ENCODE measurements at places on chromosomes 13 and 19.

DNA sequence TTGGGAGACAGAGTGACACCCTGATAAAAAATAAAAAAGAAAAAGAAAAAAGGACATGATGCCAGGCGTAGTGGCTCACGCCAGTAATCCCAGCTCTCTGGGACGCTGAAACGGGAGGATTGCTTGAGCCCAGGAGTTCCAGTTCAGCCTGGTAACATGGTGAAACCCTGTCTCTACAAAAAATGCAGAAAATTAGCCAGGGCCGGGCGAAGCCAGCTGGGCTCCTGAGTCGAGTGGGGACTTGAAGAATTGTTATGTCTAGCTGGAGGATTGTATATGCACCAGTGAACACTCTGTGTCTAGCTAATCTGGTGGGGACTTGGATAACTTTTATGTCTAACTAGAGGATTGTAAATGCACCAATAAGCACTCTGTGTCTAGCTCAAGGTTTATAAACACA, 32.3 kb downstream of the TMPRSS9 start:
- DNase-seq: no peak

DNA sequence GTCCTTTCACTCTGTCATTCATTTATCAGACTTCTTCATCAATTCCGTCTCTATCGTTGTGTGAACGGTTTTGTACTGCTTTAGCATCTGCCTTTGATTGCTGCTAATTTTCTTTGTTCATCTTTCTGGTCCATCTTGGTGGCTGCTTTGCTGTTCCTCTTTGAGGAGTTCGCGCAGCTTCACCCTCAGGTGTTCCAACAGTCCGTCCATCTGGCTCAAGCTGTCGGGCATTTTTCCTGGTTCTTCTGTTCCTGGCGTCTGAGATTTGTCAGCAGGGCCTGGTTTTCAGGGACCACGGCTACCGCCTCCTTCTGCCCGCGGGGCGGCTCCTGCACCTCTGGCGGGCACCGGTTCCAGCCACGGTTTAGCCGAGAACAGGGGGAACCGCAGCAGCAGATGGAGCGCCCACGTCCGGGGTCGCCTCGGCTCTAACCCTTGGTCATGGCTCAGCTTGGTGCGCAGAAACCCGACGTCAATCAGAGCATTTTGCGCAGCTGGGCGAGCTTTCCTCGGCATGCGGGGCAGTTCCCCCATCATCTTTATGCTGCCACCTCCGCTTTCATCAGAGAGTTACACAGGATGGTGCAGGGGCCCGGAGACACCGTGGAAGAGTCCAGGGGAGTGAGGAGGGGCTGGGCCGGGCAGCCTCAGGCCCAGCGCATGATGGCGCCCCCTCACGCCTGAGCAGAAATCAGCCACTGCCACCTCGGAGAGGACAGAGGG, 89.5 kb downstream of the ZNF100 start:
- no peak for DNase-seq

DNA sequence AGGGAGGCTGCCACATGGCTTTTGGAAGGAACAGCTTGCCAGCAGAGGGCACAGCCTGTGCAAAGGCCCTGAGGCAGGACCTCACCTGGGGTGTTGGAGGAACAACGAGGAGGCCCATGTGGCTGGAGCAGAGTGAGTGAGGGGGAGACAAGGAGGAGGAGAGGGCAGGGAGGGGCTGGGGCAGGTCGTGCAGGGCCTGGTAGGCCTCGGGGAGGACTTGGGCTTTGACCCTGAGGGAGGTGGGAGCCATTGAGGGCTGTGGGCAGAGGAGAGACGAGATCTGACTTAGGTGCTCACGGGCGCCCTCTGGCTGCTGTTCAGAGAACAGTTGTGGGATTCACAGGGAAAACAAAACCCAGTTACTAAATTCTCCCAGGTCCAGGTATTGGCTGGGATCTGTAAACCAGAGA, 25.2 kb downstream of the ZNRF4 start:
- DNase-seq: no peak

DNA sequence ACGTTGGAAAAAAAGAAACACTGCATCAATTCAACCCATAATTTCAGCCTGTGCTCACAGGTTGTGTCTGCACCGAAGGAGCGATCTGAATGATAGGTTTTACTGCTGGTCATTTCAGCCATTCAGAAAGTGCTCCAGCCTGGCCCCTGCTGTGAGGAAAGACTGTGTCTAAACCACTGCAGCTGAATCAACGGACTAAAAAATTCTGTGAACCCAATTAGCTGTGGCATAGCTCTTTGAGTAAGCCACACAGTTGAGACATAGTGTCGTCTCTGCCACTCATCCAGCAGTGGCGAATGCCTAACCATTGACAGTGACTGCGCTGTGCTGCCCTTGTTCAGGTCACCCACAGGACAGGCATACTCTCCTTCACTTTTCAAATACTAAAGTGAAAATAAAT, 179.8 kb downstream of the COG6 start:
- no peak for DNase-seq

DNA sequence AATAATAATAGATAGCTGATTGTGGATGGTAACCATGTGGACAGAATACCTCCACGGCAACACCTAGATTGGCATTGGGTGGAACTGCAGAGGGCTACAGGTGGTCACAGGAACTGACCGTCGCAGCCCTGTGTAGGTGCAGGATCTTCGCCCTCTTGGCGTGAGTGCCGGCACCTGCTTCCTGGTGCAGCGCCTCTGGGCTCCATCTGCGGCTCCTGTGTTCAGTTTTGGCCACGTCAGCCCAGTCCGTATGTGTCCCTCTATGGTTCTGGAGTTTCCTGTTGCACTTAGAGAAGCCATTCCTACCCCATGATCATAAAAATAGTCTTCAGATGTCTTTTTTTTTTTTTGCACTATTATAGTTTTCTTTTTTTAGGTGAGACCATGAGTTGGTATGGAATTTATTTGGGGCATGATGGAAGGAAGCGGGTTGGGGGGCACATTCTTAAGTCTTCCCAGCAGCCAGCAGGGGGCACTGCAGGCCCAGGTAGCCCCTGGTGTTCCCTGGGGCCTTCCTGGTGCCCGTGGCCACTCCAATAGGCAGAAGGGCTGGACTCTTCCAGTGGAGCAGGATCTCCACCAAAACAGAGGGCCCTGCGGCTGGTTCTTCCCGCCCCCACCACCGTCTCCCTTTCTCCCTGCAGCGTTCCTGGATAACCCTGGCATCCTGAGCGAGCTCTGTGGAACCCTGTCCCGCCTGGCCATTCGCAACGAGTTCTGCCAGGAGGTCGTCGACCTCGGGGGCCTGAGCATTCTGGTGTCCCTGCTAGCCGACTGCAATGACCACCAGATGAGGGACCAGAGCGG, 10.1 kb upstream of the SLC25A42 start:
- no peak for DNase-seq

DNA sequence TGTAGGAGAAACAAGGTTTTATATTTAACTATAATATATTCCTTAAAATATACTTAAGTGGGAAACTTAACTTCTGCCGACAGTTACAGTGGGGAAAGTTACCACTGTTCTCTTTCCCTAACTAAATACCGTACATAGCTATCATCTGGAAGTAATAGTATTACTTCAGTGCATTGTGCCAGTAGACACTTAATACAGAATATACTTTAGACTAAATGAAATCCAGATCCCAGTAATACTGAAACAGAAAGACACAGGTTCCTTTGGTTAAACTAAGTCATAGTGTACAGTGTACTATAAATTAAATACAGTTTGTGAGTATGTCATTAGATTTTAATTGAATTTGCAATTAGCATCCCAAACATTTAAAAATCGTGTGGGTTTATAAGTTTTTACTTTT, 107.5 kb downstream of the PCCA start:
- no peak for DNase-seq

- DNase-seq: no peak
These were observed 33.8 kb upstream of the SACS start for GRCh38 chr13:23467048-23467931.

DNA sequence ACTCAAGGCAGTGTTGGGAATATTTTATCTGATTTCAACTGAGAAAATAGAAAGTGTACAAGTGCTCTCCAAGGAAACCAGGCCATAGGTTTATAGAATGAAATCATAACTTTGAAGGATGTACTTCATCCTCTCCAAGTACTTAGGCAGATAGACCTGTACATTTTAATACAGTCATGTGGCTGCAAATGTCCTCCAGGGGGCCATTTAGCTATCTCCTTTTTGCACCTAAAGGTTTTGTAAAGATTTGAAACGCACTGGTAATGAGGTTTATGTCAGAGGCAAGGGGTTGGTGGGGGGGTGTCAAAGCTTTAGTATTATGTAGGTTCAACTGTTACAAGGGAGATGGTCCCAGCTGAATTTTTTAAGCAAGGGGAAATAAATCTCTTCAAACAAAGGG, 364.4 kb downstream of the DCT start:
- DNase-seq: no peak

DNA sequence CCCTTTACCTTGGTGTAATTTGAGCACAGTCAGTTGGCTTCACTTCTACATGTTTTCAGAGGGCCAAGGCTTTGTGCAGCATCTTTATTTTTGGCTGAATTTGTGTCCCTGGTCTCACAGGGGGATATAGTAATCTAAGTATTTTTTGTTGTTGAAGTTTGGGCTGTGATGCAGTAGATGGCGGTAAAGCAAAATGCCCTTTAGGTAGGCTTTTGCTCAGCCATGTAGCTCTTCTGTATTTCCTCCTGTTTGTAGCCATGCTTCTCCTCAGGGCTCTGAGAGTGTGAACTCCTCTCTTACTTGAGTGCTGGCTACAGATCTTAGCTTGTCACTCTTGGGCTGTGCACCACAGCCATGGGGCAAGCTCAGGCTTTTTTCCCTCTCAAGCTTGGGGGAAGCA, 328.6 kb downstream of the SLITRK5 start:
- no peak for DNase-seq

DNA sequence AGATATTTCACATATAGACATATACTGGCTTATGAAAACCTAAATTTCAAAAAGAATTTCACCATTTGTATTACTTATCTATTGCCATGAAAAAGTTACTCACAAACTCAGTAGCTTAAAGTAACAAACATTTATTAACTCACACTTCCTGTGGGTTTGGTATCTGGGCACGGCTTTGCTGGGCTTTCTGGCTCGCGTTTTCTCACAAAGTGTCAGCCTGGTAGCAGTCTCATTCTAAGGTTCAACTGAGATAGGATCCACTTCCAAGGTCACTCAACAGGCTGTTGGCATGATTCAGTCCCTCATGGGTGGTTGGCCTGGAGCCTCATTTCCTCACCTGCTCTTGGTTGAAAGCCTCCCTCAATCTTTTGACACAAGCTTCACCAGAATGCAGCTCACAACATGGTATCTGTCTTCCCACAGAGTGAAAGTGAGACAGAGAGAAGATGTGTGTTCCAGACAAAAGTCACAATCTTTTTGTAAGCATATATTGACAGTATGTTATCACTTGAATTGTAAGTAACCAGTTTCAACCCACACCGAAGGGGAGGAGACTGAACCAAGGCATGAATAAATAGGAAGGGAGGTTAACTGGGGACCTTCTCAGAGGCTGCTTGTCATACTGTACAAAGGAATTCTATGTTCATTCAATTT, 1065.8 kb upstream of the SPRY2 start:
- no peak for DNase-seq

GRCh38 chr13:95279016-95279415, 22.2 kb downstream of the ABCC4 start:
- no peak for DNase-seq

Measured in NCI-H1417 treated with DMSO at 0.1 percent for 48 hours (cell line).